HT-29 (cell line): ENCODE measurements at places on chromosomes 6 and 20.
A peak's percentile ranks its signal among the peaks of the same experiment; 100 is the strongest.

GRCh38 chr6:143163621-143164020 lies 102.9 kb downstream of the AIG1 start:
- no peak for DNase-seq

- DNase-seq, result no peak
Observed at GRCh38 chr6:167093922-167094432, 28.9 kb upstream of the CCR6 start.

GRCh38 chr6:106688177-106688951 lies 59.0 kb downstream of the QRSL1 start:
- peak; percentile 44 for DNase-seq

- no peak for DNase-seq
Observed at GRCh38 chr6:161023316-161023715, 31.7 kb downstream of the MAP3K4 start.

DNA sequence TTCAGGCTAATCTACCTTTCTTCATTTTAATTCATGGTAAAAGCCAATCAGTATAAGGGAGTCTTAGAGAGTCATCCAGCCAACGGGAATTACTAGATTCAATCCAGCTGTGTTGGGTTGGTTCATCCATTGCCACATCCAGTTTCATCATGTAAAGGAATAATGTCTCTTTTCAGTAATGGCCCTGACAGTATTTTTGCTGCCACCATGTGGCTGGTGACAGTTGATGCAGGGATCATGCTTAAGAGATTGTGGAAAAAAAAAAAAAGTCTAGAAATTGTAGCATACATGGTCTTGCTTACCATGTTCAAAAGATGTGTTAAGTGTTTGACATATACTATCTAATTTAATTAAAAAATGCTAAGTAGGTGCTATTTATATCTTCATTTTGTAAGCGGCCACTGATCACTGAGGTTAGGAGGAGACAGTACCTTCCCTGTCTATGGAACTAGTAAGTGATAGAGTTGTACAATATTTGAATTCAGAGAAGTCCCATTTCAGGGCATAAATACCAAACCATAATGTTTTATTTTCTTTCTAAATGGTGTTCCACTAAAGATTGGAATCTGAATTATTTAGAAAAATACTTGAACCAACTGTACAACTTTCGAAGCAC lies 135.9 kb downstream of the KHDRBS2 start:
- DNase-seq, result peak; percentile 38

DNA sequence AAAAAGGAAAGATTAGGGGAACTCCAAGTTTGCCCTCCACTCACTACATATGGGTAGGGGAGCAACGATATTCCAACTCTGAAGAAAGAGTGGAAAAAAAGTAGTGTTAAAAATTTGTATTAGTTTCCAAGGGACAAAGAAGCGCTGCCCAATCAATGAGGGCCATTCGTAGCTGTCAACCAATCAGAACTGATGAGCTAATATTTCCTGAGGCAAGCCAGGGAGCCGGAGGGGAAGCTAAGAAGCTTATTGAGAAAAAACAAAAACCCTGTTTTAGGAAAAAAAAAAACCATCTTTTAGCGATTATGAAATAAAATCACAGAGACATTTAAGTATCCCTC lies 59.5 kb downstream of the TRIM38 start:
- DNase-seq, result peak; percentile 72

DNA sequence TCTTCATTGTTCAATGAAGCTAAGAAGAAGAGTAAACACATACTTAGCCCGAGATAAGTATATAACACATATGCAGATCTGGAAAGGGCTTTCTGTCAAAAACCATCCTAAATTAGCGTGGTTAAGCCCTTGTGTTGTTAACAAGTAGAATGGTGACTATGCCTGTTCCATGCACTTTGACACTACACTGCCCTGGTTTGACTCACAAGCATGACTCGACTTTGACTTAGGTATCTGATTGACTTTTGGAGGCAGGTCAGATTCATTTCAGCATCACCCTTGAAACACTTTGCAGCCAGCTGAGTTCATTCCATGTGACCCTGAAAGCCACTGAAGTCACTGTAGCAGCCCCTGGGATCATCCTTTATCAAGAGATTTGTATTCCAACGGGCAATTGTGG lies 239.8 kb downstream of the TBX18 start:
- no peak for DNase-seq

- DNase-seq, result no peak
Observed at GRCh38 chr20:19222520-19223040, 10.1 kb downstream of the SLC24A3 start.

DNA sequence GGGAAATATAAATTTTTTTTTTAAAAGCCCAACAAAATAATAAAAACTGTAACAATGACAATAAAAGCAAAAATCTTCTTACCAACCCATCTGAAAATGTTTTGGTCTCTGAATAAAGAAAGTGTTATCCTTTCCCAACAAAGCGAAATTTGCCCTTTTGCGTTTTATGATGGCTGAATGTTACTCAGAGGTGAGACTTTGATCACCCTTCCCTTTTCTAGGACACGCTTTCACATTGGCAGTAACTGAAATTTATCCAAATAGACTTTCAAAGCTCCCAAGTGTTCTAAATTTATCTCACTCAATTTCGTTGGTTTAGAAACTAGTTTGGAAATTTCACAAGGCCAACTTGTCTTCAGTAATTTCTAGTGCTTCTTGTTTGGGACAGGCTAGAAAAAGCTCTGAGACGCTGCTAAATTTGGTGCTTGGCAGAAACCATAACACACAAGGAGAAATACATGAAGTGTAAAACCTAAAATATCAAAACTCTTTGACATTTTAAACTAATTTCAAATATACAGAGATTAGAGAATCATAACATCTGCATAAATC lies 354.5 kb upstream of the CITED2 start:
- DNase-seq, result no peak

GRCh38 chr6:106618324-106618723 lies 11.0 kb downstream of the RTN4IP1 start:
- DNase-seq, result no peak

DNA sequence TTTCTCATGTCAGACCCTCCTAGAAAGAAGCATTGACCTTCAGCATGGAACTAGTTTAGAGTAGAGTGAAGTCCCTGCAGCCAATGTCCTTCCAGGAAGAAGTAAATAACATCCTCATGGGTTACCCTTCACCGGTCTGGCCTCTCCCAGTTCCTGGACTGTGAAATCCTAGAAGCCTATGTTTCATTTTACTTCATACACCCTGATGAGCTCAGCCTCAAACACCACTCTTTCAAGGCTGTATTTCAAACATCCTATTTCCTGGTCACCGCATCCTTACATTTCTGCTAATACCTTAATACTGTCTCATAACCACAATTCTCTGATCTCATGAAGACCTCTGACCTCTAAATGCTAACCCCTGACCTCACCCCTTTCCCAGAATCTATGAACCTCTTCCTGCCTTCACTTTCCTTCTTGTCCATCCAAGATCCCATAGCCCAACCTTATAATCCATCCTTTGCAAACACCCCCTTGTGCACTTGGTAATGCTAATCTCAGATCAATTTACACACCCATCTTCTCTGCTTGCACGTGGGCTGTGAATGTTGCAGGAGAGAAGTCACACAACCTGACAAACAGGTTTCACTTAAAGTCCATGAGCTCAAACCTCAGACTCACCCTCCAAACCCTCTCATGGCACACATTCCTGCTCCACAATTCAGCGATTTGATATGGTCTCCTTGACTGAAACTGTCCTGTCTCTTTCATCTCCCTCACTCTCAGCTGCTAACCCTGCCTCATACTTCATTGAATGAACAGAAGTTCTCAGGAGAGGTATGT lies 30.2 kb downstream of the SLC2A10 start:
- peak; percentile 75 for DNase-seq

GRCh38 chr6:26126394-26127235 lies 39.4 kb downstream of the HFE start:
- peak; percentile 36 for DNase-seq

- DNase-seq, result no peak
Observed at GRCh38 chr20:43583133-43583864, 7.4 kb upstream of the IFT52 start.

DNA sequence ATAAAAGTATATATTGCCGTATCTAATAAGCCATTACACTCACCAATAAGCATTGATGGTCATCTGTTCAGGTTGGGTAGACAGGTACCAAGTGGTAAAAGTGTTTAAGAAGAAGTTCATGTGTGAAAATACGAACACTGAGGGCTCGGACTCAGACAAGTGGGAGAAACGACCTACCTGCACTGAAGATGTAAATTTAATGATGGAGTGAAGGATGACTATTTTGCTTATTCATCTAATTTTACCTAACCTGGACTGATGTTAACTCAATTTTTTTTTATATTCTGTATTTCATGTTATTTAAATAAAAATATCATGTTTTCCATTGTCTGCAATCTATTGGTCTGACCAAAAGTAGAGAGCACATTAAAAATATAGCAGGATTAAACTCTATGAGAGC lies 469.1 kb upstream of the BTBD3 start:
- DNase-seq, result no peak

- DNase-seq, result no peak
Observed at GRCh38 chr6:163132050-163132750, 282.3 kb upstream of the QKI start.

GRCh38 chr20:10706460-10706811 lies 32.6 kb upstream of the JAG1 start:
- DNase-seq, result no peak

DNA sequence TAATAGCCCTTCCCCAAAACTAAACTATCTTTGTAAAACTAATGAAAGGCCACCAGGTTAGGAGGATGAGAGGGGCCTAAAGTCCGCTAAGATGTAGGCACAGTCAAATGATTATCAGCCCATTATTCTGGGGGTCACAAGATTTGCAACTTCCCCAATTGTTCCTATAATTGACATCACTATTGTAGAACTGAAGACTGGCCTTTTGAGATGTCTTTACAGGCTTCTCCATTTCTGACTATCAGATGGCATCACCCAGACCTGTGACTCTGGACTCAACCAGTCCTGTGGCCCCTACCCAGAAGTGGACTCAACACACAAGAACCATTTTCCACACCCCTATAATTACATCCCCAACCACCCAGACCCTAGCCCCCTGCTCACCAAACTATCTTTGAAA lies 61.5 kb upstream of the MAP7 start:
- no peak for DNase-seq

GRCh38 chr20:35342154-35342769 lies 50.0 kb upstream of the FAM83C start:
- DNase-seq, result no peak

DNA sequence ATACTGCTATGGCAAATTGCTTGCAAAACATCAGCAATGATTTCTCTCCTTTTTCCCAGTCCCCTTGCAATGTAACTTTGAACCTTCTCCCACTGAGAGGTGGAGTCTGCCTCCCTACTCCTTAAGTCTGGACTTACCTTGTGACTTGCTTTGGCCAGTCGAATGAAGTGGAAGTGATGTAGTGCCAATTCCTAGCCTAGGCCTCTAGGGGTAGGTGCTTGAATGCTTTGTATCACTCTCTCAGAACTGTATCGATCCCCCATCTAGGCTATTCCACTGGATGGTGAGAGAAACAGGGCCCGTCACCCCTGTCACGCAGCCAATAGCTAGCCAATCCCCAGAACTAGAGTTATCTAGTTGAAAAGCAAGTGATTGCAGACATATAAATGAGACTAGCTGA lies 238.6 kb downstream of the BTBD3 start:
- no peak for DNase-seq

DNA sequence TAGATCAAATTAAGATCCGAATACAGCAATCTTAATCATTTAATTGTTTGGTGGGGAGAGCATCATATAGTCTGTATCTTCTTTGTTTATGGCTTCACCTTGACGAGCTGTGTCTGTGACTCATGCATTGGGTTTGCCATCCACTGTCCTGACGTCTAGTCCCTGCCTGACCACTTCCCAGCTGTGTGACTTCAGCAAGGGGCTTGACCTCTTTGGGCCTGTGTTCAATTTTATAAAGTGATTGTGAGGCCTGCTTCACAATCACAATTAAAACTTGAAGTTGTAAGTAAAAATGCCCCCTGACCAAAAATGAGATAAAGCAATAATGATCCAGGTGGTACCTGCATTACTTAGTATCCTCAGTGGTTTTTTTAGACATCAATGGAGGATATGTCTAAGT lies 209.2 kb downstream of the ZNF217 start:
- DNase-seq, result no peak

DNA sequence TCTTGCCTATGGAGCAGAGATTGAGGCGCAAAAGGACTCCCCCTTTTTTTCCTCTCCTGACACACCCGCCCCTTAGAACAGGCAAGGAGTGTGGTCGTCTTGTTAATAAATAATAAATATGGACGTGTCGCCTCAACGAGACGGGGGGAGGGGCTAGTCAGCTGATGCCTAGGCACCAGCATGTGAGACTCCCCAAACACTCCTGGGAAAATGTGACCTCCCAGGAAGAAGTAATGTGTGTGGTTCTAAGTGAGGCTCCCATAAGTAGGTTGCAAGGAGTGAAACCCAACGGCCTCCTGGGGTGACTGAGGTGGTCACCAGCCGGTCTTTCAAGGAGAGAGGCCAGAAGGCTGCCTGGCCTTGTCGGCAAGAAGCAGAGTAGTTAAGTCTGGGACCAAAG lies 1.1 kb upstream of the FAXC start:
- DNase-seq, result no peak

- no peak for DNase-seq
Observed at GRCh38 chr20:24957326-24958016, 8.4 kb downstream of the CST7 start.

DNA sequence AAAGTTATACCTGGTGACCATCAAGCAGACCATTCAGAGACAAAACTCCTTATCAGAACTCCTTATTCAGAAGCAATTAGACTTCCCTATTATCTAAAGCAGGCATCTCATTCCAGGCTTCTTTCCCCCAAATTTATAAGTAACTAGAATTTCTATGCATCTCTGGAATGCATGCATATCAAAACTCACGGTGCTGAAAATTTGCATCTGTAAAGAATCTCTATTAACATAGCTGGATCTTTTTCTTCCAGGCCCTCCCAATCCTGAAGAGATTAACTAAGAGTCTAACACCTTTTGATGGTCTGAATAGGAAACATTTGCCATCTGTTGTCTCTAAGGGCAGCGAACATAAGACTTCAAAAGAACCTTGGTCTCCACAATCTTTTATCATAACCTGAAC lies 22.8 kb upstream of the SLC52A3 start:
- DNase-seq, result no peak

DNA sequence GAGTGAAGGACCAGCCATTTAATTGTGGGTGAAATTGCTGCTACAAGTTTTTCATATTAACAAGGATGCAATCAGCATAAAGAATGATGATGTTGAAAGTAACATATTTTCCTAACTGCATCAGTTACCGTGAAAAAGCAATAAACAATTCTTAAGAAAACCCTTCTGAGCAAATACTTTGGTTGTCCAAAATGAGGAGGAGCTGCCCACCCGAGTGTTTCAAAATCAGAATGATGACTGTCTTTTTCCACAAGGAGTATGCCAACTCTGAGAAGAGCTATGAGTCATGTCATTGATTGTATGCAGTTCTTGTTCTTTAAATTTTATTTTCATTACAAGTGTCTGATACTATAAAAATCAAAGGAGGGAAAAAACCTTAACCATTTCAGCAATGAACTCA lies 470.5 kb downstream of the COL12A1 start:
- DNase-seq, result no peak

GRCh38 chr6:166664135-166664534 lies 37.1 kb upstream of the RPS6KA2 start:
- DNase-seq, result no peak

GRCh38 chr6:118017301-118017848 lies 110.3 kb downstream of the SLC35F1 start:
- no peak for DNase-seq

GRCh38 chr6:90135667-90136066 lies 161.0 kb downstream of the BACH2 start:
- no peak for DNase-seq
